Stimulated activated CD4-positive, alpha-beta T cell treated with anti-CD3 and anti-CD28 coated beads, Interleukin-4, amount 100 ng/mL, for 1 hour (primary cell): ENCODE measurements at places on chromosomes 3 and 15.

- DNase-seq: no peak
Observed at GRCh38 chr3:194572944-194573491, 60.2 kb downstream of the TMEM44 start.

- DNase-seq: no peak
Observed at GRCh38 chr15:69069996-69070395, 55.5 kb downstream of the NOX5 start.

DNA sequence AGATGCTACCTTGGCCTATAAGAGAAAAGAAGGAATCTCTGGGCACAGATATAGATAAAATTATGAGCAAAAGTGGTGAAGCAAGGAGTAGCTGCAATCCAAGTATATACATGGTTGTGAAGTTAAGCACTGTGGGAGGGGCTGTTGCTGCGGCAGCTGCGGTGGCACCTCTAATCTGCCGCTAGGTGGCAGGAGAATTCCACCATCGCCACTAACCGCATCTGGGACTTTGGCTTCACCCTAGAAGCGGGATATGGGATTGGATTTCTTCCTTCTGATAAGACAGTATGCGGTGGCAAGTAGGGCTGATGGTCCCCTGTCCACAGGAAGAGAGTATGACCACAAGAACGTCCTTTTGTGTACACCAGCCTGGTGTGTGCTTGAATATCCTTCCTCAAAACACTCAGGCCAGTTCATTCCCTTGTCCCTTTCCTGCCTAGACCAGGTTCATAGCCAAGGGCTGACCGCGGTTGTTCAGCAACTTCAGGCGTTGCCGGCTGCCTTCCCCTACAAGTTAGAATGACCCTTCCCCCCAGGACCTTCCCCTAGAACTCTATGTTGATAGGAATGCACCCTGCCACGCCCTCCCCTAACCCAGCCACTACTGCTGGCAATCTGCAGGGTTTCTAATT is 5.1 kb downstream of the MAGEL2 start:
- peak; percentile 35 for DNase-seq

DNA sequence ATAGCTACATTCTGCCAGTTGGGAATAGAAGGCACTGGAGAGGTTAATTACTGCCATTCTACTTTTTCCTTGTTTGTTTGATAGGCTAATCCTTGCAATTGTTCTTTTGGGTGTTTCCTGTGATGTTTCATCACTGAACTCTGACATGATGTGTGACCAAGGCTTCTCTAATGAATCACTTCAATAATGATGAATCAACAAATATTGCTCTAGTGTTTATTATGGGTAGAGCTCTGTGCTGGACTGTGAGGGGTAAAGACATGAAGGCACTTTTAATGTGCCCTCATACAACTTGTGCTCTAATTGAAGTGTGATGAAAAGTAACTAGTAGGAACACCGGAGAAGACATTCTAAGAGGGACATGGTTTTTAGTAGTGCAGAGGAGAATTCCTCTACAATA is 233.6 kb downstream of the WDR72 start:
- DNase-seq: no peak

DNA sequence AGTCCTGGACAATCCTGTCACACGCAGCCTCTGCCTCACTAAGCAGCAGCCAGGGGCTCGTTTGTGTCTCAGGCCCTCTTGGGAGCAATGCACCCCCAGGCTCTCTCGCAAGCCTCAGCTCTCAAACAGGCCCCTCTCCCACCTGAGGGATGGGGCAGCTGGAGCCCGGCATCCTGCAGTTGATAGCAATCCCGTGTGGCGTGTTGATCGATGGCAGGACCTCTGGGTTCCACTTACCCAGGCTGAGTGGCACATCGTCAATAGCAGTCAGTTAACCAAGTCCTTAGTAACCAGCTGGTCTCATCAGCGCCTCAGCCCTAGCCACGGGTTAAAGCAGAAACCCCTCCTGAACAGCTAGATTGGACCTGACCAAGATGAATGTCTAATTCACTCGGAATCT is 36.5 kb upstream of the PLXNA1 start:
- no peak for DNase-seq

- no peak for DNase-seq
Observed at GRCh38 chr3:113304102-113304501, 92.7 kb downstream of the BOC start.

DNA sequence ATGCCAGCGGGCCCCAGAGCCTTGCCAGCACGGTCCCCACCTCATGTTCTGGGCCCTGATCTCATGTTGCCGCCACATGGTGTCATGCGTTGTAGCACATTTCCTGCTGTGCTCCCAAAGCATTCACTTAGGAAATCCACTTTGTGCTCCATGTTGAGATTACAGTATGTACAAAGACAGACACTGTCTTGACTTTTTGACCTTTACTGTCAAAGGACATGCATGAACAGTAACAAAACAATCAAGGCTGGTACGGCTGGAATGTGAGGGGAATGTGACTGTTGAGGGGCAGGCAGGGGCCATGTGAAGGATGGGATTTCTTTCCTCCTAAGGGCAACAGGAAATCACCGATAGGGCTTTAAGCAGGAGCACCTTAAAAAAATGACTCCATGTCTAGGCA is 53.3 kb upstream of the RPL32 start:
- no peak for DNase-seq

DNA sequence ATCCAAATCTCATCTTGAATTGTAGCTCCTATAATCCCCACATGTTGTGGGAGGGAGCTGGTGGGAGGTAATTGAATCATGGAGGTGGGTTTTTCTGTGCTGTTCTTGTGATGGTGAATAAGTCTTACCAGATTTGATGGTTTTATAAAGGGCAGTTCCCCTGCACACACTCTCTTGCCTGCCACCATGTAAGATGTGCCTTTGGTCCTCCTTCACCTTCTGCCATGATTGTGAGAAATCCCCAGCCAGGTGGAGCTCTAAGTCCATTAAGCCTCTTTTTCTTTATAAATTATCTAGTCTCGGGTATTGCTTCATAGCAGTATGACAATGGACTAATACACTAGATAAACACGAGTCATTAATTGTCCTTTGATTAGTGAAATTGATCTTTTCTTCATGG is 214.5 kb upstream of the CFAP20DC start:
- DNase-seq: no peak

- no peak for DNase-seq
Observed at GRCh38 chr15:62482785-62483429, 317.8 kb upstream of the C2CD4B start.

GRCh38 chr3:10395196-10395595 is 74.3 kb upstream of the SEC13 start:
- DNase-seq: no peak

GRCh38 chr3:169658311-169658931 is 5.1 kb downstream of the MECOM start:
- no peak for DNase-seq

DNA sequence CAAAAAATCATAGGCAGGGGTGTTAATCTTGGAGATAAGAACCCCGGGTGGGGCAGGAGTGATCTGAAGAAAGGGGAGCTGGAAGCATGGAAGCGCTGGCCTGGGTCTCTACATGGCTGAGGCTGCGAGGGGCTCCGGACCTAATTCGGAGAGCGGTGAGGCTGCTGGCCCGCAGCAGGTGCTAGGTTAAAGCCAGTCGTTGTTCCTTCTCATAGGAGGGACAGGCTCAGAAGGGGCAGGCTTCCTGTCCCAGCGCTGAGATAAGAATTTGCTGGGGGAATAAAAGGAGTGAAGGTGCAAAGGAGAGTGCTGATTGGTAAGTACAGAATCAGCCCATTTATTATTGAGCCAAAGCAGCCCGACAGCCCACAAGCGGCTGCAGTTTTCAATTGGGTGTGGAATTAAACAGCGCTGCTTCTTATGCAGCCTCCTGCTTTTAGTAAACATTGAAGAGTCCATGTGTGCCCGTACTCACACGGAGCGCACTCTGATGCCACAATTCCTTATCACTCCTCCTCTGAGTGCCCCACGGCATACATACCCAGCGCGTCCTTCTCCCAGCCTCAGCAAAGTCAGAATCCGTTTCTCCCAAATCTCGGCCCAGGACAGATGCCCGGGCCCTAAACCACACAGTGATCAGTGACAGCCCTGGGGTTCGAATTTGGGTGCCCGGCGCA is 17.1 kb downstream of the CHST13 start:
- DNase-seq: no peak

DNA sequence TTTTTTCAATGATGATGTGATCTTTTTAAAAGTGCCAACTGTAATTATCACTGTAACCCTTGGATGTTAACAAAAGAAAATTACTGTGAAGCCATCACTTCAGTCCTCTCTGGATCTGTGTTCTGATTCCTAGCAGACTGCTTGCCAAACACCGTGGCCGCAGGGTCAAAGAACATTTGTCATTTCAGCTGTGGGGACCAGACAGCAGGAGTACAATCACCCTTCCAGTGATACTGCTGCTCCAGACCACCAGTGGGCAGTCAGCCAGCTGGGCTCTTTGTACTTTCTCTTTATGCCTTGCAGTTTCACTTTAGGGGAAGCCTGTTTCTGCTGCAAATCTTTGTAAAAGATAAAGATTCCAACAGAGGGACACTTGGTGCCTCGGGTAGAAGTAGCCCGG is 770.0 kb downstream of the GRM7 start:
- DNase-seq: no peak

DNA sequence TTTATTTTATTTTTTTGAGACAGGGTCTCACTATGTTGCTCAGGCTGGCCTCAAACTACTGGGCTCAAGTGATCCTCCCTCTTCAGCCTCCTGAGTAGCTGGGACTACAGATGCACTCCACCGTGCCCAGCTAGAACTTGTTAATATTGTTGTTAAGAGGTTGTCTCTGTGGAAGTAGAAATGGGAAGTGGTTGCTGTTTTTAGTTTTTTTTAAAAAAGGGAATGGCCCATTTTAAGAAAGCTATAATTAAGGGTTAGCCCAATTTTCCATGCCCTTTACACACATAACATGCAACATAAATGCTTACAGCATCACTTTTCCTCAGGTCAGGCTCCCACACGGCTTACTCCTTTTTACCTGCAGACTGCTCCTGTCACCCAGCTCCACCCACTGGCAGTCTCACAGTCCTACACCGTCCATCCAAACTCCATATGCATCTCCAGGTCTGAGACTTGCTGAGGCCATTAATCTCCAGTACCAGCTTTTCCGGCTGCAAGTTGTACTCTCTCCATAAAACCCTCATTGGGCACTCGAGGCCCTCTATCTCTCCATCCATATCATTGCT is 19.8 kb downstream of the MORC1 start:
- no peak for DNase-seq

GRCh38 chr3:111584744-111585143 is 10.4 kb downstream of the ZBED2 start:
- no peak for DNase-seq

DNA sequence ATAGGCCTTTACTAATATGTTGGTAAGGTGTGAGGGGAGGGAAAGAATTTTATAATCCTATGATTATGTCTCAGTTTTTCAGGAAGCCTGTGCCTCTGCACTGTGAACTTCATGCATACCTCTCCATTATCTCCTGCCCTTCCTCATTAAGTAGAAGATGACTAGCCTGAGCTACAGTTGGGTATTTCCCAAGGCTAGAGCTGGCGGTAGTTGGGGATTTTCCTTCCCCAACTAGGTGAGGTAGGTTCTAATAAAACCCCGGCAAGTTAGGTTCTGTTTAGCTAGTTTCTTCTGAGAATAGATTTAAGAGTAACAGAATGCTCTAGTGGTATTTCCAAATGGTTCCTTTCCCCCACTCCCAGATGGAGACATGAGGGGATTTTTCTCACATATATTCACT is 414.5 kb downstream of the GRM7 start:
- no peak for DNase-seq

- DNase-seq: no peak
Observed at GRCh38 chr3:194885766-194886165, 200.1 kb downstream of the FAM43A start.

- no peak for DNase-seq
Observed at GRCh38 chr3:42078677-42079076, 12.5 kb upstream of the TRAK1 start.

DNA sequence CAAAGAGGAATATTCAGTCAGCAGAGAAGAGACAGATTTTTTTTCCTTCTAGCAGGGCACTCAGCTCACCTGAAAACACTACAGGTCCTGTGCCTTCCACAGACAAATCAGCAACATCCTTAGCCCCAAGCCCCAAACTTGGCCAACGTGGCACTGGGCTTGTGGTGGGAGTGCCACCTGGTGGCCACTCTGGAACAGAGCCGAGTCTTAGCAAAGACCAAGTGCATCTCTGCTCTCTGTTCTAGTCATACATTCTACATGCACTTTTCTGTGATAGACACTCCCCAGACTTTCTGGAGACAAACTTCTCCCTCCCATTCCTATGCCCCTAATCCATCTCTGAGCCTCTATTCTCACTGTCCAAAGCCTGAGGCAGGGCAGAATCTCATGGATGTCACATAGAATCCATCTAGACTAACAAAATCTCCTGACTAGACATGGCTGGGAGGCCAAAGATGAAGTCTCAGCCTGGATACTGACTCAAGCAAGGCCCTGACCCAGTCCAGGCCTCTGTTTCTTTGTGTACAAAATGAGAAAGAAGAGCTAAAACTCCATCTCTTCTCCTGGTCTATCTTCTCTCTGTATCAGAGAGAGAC is 5.1 kb upstream of the SEMA7A start:
- DNase-seq: peak; percentile 79

GRCh38 chr3:106540743-106541142 is 671.9 kb upstream of the CBLB start:
- DNase-seq: no peak

DNA sequence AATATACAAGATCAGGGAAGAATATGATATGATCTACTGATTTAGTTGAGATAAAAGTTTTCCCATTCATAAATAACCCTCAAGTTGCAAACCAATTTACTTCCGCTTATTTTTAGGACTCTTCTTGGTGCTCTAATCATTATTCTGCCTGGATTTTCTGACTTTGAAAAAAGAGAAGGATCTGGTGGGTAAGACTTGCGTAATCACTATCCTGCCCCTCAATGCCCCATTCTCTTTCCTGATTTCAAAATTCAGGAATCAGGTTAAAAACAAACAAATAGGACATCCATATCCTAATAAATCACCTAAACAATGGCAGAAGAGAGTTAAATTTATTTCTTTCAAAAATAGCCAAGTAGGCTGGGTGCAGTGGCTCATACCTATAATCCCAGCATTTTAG is 127.5 kb downstream of the CLASP2 start:
- no peak for DNase-seq

DNA sequence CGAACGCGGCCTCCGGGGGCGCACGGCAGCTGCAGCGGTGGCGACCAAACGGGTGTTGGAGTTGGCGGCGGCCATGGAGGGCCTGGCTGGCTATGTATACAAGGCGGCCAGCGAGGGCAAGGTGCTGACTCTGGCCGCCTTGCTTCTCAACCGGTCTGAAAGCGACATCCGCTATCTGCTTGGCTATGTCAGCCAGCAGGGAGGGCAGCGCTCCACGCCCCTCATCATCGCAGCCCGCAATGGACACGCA is 725 bp downstream of the FEM1B start:
- no peak for DNase-seq

DNA sequence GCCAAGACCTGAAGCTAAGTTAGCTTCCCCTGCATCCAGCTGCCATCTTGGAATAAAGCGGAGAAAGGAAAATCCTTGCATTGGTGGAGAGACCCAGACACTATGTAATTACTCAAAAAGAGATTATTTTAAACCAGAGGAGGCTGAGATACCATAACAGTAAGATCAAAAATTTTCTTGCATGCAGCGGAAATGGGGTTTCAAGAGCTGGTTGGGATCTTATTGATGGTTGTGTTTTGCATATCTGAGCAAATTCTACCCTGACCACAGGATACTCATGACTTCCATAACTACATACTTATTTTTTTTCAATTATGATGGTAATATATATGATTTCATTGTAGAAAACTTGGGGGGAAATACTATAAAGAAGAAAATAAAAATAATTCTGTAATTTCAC is 17.5 kb downstream of the TMEM158 start:
- DNase-seq: no peak

GRCh38 chr3:177852001-177852807 is 654.9 kb upstream of the TBL1XR1 start:
- DNase-seq: no peak
